ENCODE measurements at places on chromosomes 13 and 19. TPM values are rescaled to one million over a fixed set of nuclear protein-coding genes. Genes with fewer than 3 reads are reported as not detected.

The ZNF417 gene
- total RNA-seq = 9.7 TPM

The CYP2F1 gene
- total RNA-seq = not detected

The PABPC3 gene
- 0.43 TPM for total RNA-seq

The LENG9 gene
- 8.3 TPM for total RNA-seq

The MRPL34 gene
- 103 TPM for total RNA-seq

The FFAR3 gene
- 0.21 TPM for total RNA-seq

The TEAD2 gene
- not detected for total RNA-seq

DNA sequence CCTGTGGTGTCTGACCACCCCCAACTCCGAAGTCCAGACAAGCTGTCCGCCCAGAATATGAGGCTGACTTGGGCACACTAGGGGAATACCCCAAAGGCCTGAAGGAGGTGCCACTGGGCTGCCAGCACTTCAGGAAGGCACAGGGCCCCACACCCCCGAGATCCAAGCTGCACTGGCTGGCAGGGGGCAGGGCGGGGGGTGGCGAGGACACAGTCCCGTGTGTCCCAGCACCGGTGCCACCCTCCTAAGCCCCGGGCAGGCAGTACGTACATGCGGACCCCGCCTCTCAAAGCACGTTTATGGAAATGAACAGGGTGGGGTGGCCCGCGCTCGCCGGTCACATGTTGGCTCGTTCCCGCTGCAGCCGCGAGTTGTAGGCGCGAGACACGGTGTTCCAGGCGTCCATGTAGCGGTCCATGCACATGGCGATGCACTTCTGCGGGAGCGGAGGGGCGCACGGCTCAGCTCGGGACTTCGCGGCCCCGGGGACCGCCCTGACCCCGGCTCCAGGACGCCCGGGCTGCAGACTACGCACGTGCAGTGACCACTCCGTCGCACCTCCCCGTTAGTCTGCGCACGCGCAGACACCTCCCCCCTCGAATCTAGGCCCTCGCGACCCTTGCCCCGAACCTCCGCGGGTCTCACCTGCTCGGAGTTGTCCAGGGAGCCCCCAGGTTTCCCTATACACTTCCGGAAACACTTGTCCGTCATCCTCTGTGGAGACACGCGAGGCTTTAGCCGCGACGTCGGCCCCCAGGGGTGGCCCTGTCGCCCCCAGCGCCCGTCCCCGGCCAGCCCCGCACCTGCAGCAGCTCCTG, 566 bp downstream of the TIMM13 start:
- DNase-seq = peak; percentile 88

DNA sequence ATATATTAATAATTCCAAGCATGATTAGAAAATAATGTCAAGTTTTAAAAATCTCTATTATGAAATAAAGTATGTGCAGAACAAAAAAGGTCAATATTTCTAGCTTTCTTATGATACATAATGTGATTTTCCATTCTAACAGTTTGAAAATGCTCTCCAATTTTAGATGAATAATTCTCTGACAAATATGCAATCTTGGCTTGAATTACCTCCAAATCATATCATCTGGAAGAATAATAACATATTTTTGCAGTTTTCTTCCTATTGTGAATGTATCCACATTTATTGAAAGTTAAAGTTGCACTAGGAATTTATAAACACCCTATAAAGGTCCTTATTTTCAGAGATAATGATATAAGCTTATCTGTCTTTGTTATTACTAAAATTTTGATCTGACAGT, 548.5 kb upstream of the SLC10A2 start:
- no peak for DNase-seq

DNA sequence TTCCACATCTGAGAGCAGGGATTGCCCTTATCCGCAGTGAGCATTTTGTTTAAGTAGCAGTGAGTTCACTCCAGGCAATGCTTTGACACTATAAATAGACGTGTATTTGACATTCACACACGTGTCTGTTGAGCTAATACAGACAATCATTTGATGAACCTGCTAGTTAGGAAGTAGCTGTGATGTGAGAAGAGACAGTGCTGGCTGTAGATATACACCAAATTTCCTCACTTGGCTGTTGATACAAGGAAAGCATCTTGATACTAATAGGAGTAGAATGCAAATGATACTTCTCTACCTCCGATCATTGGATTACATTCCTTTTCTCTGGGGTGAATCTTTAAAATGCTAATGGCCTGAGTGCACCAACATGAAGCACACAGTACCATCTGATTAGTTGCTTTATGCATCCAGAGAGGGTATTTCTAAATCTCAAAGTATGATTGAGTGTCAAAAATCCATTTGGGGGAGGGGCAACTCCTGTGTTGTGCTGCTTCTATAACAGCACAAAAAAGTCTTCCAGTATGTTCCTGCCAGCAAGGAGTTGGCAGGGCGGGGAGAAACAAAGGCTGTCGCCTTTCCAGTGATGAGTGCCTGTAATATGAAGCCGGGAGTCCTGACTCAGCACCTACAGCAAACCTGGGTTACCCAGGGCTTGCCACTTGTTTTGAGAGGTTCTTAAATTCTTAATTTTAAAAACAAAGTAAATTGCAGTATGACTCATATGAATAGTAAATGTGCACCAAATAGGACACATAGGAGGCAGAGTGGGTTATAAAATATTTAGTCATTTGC, 7.0 kb downstream of the CUL4A start:
- no peak for DNase-seq

DNA sequence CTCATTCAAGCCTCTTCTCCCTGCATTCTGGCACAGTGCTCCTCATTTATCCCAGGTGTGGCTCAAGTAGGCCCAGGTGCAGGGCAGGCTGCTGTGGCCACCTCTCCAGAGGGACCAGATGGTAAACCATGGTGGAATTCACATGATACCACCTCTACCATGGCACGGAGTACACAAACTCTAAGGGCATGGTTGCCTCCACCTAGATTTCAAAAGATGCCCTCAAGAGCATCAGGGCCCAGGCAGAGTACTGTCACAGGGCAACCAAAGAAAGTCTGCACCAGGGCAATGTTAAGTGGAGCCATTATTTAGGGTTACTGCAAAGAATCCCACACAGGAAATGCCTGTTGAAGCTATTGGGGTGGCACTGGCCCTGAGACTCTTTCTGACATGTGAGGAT, 647.1 kb upstream of the MIR17HG start:
- DNase-seq = no peak

DNA sequence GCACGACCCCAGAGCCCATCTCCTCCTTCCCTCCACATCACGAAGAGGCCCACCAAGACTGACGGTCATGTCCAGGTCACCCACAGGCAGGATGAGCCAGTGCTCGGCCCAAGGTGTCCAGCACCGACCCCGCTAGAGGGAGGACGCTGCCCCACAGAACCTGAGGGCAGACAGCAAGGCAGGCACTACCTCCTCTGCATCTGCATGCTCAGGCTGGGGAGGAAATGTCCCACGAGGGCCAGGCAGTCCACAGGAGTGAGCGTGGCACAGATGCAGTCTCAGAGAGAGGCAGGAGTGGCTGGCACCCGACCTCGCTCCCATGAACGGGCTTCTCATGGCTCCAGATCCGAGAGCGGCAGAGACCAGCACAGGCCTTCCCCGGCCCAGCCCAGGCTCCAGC, 133.2 kb downstream of the TUBA3C start:
- no peak for DNase-seq

- DNase-seq = no peak
Measured at GRCh38 chr19:32032561-32032960, 312.8 kb upstream of the ZNF507 start.

DNA sequence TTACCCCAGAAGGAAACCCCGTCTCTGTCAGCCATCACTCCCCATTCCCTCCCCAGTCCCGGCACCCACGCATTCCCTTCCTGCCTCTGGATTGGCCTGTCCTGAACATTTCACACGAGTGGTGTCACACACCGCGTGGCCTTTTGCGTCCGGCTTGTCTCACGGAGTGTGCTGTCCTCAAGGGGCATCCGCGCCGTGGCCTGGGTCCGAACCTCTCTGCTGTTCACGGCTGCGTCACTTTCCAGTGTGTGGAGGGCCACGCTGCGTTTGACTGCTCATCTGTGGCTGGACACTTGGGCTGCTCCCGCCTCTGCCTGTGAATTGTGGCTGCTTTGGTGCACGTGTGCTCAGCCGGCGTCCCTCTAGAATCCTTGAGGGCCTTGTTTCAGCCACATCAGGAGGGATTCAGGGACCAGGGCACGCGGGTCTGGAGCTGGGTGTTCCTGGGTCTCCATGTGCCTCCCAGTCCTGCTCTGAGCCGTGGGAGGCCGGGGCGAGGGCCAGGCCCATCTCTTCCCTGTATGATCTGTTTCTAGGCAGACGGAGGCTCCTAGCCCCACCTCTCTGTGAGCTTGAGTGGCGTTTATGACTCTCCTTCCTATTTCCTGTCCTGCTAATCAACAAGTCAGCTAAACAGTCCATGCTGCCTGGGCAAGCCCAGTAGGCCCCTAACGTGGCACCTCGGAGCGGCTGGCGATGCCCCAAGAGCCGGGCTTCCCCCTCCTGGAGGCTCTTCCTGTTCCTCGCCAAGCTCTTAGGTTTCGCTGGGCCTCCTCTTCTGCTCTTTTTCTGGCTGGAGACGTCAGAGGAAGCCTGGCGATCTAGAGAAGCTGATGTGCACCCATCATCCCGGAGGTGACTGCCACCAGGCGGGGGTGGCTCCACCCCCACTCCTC, 8.1 kb downstream of the STK11 start:
- DNase-seq = peak; percentile 87

- DNase-seq = no peak
Measured at GRCh38 chr19:30704771-30705330, 332.7 kb downstream of the ZNF536 start.

- no peak for DNase-seq
Measured at GRCh38 chr13:40228990-40229389, 437.5 kb downstream of the FOXO1 start.

DNA sequence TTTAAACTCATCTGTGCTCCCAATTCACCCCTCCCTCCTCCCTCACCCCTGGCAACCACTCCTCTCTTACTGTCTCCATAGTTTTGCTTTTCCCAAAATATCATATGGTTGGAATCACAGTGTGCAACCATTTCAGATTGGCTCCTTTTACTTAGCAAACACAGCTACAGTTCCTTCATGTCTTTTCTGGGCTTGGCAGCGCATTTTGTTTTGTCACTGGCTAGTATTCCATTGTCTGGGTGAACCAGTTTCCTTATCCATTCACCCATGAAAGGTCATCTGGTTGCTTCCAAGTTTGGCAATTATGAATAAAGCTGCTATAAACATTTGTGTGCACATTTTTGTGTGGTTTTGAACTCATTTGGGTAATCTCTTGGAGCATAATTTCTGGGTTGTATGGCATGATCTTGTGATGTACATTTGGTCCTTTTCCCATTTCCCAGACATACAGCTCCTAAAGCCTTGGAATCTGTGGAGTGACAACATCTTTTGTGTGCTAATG, 23.9 kb upstream of the GAS6 start:
- DNase-seq = no peak

DNA sequence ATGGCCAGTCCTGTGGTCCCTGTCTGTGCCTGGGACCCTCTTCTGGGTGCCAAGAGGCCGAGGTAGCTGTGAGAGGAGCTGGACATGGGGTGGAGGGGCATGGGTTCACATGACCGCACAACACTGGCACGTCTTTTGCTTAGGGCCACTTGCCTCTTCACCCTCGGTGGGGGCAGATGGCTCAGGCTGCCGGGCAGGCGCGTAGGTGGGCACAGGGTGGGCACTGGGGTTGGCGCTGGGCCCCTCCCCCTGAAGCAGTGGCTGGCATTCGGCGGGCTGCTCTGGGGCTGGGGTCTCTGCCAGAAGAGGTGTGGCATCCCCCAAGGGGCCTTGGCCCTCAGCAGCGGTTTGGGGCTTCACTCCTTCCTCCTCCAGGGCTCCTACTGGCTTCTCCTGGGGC, 8.4 kb downstream of the PALM3 start:
- no peak for DNase-seq

GRCh38 chr13:113855012-113855921, 8.6 kb downstream of the GAS6 start:
- DNase-seq = no peak

DNA sequence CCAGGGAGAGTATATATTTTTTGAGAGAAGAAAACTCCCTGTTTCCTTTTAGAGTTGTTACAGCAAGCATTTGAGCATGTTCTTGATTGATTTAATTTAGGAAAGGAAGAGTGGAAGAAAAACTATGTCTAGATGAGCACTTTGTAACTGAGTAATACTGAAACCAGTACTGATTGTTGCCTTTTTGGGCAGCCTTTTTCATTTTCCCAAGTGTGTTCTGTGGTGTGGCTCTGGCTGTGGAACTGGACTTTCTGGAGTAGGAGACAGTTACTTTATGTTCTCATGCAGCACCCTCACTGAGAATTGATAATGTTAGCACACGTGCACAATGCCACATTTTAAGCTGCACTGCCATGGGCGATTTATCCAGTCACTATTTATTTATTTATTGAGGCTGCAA, 211.5 kb downstream of the LMO7 start:
- DNase-seq = no peak

- DNase-seq = no peak
Measured at GRCh38 chr19:47096721-47097120, 16.9 kb downstream of the ZC3H4 start.

- no peak for DNase-seq
Measured at GRCh38 chr19:33368074-33368864, 5.2 kb upstream of the CEBPG start.

DNA sequence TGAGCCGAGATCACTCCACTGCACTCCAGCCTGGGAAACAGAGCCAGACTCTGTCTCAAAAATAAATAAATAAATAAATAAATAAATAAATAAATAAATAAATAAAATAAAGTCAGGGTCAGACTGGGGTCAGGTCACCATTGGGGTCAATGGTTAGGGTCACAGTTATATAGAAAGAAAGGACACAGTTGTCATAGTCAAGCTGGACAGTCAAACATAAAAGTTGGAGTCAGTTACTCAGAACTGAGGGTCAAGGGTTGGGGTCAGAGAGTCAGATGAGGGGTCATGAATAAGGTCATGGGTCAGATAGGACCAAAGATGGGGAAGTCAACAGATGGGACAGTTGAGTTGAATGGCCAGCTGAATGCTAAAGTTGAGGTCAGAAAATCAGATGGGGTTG, 16.7 kb upstream of the EPOR start:
- DNase-seq = no peak

DNA sequence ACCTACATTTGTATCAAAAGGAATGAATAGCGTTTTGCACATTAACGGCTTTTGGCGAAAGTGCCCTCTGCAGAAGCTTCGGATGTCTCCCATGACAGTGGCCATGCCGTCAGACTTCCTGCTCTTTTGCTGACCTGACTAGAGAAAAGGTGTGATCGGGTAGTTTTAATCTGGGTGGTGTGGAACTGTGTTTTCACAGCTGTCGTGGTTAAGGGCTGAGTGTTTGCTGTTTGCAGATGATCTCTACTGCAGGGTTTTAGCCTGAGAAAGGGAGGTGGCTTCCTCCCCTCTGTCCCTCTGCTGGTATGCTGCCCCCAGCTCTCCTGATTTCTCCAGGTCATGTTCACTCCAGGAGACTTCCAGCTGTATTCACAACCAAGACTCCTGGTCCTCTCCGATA, 22.4 kb downstream of the ZNF71 start:
- no peak for DNase-seq

DNA sequence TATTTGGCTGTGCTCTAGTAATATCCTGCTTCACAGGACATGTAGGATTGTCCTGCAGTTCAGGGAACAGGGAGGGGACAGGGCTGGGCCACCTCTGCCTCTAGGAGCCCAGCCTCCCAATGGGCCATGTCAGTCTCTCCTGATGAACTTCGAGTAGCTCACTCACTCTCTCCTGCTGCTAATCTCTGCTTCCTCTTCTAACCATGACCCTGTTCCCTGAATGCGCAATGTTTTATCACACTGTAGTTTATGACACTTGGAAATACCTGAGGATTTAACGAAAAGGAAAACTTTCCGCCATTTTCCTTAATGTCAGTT, 9.2 kb downstream of the PARP4 start:
- no peak for DNase-seq

- no peak for DNase-seq
Measured at GRCh38 chr13:35216131-35216530, 260.4 kb downstream of the MAB21L1 start.

GRCh38 chr13:45501175-45501526, 36.4 kb downstream of the COG3 start:
- no peak for DNase-seq

All from activated CD4-positive, alpha-beta T cell treated with anti-CD3 and anti-CD28 coated beads, Interleukin-2, amount 10 ng/mL, durations not matched to agents 24 days and 14 days (primary cell).